ENCODE measurements at places on chromosomes 6 and 20.

- H3K27ac ChIP-seq = no peak overlapping the region
- H3K4me3 ChIP-seq = no peak overlapping the region
- DNase-seq = no peak
- no peaks in the 10 kb centered on the region for H3K27me3 ChIP-seq
Observed at GRCh38 chr6:13953061-13953705, 28.4 kb downstream of the RNF182 start.

GRCh38 chr6:93104195-93104817, 315.1 kb downstream of the EPHA7 start:
- no peaks in the 10 kb centered on the region for H3K36me3 ChIP-seq
- no peak overlapping the region for H3K27ac ChIP-seq
- no peaks in the 10 kb centered on the region for H3K4me1 ChIP-seq
- H3K4me3 ChIP-seq = no peak overlapping the region
- DNase-seq = no peak

DNA sequence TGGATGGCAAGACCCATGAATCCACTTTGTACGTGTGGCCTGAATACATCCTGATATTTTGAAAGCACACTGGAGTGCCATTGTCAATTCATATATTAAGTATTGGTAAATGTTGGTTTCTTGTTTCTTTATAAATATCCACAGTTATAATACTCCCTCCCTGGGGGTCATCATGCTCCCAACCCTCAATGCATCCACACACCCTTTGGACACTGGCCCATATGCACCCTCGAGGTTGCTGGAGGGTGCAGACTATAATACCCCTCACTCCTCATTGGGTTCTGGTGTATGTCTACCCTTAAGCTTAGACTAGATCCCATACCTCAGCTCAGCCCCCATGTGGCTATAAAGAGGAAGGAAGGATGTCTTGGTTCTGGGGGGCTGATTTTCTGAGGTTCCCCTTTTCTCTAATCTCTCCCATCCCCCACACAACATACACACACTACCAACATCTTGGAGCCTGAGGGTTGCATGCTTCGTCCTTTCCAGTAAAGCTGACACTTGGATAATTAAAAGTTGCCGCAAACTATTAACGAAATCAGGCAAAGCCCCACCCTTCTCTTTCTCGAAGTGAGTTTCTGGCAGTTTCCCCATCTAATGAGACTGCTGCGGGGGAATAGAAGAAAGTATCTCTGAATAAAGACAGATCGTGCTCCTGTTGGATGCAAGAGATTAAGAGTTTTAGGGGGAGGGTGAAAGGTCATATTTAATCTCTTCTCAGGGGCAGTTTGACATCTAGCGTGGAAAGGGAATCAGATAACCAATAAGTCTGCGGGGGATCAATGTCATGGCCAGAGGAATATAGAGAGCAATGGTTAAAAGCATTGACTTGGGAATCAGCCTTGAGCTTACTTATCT, 7.4 kb downstream of the PIM1 start:
- H3K36me3 ChIP-seq = peaks cover 11% of the 10 kb centered on the region
- H3K27ac ChIP-seq = no peak overlapping the region
- H3K4me3 ChIP-seq = no peak overlapping the region
- DNase-seq = no peak
- no peaks in the 10 kb centered on the region for H3K4me1 ChIP-seq

DNA sequence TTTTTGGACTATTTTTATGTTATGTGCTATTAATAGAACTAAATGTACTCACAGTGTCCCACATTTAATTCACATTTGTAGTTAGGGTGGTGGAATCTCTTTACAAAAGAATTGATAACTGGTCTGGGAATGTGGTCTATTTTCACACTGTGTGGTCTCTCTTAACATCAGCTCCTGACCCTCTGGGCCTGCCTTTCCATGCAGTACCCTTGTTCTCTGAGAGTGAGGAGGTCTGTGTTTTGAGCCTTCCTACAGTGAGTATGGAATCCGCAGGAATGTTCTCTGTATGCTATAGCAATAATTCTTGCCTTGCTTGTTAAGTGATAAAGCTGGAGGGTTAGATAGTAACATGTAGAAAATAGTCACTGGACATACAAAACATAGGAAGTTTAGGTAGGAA, 717.3 kb upstream of the POU3F2 start:
- no peaks in the 10 kb centered on the region for H3K27me3 ChIP-seq
- no peak overlapping the region for H3K4me3 ChIP-seq
- no peaks in the 10 kb centered on the region for H3K4me1 ChIP-seq
- H3K36me3 ChIP-seq = no peaks in the 10 kb centered on the region
- DNase-seq = no peak

- no peaks in the 10 kb centered on the region for H3K36me3 ChIP-seq
- no peak for DNase-seq
- no peaks in the 10 kb centered on the region for H3K4me1 ChIP-seq
- H3K27me3 ChIP-seq = no peaks in the 10 kb centered on the region
- H3K27ac ChIP-seq = no peak overlapping the region
Observed at GRCh38 chr6:157717340-157717748, 105.7 kb upstream of the SNX9 start.

DNA sequence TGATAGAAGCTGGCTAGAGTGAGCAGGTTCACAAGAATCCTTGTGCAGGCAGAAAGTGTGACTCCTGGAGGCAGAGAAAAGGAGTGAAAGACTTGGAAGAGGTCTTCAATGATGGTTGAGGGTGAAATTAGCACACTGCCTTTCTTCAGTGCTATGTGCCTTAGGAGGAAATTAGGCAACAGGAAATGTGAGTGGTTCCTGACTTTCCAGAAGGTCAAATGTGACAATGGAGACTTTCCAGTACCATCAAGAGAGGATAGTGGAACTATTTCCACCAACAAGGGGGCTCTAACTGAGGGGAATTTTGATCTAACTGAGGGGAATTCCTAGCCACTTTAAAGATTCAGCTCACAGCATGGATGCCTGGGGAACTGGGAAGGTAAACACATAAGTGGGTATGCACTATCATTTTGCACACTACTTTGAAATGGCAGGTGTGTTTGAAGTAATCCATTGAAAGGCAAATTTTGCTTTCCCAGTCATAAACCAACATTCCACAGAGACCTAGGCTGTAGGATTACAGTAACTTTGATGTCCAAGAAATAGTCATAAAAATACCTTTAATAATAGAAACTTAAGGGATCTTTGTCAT, 90.0 kb downstream of the PERP start:
- no peaks in the 10 kb centered on the region for H3K36me3 ChIP-seq
- no peaks in the 10 kb centered on the region for H3K27me3 ChIP-seq
- no peak overlapping the region for H3K27ac ChIP-seq
- H3K4me3 ChIP-seq = no peak overlapping the region
- no peaks in the 10 kb centered on the region for H3K4me1 ChIP-seq

DNA sequence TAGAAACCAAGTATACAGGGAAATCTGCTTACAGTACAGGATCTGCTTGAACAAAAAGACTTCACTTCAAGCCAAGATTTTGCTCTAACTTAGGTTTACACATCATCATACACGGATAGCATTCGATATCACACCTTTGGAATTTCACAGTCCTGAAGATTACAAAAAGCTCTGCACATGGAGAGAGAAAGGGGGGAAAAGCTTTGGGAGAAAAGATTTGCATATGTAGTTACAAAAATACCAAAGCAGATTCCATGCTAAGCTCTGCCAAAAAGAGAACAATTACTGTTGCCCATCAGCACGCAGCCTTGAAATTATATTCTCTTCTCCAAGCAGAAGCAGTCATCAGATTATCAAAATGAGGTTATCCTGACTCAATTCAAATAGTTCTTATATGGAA, 62.0 kb downstream of the HIVEP2 start:
- no peak for DNase-seq
- no peaks in the 10 kb centered on the region for H3K36me3 ChIP-seq
- no peak overlapping the region for H3K4me3 ChIP-seq

GRCh38 chr6:41955412-41955811, 13.8 kb upstream of the CCND3 start:
- H3K4me1 ChIP-seq = no peaks in the 10 kb centered on the region
- no peak overlapping the region for H3K27ac ChIP-seq
- DNase-seq = no peak
- H3K36me3 ChIP-seq = no peaks in the 10 kb centered on the region
- no peak overlapping the region for H3K4me3 ChIP-seq

DNA sequence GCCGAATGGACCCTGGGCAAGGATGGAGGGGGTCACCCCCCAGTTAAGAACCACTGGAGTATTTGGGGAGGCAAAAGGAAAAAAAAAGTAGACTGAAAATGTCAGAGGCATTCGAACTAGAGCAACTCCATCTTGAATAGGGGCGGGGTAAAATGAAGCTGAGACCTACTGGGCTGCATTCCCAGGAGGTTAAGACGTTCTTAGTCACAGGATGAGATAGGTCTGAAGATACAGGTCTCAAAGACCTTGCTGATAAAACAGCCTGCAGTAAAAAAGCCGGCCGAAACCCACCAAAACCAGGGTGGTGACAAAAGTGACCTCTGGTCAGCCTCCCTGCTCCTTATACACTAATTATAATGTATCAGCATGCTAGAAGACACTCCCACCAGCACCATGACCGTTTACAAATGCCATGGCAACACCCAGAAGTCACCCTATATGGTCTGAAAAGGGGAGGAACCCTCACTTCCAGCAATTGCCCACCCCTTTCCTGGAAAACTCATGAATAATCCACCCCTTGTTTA, 70.4 kb upstream of the KCNG1 start:
- no peaks in the 10 kb centered on the region for H3K36me3 ChIP-seq
- H3K27ac ChIP-seq = no peak overlapping the region
- no peak for DNase-seq
- H3K4me3 ChIP-seq = no peak overlapping the region
- H3K4me1 ChIP-seq = no peaks in the 10 kb centered on the region

DNA sequence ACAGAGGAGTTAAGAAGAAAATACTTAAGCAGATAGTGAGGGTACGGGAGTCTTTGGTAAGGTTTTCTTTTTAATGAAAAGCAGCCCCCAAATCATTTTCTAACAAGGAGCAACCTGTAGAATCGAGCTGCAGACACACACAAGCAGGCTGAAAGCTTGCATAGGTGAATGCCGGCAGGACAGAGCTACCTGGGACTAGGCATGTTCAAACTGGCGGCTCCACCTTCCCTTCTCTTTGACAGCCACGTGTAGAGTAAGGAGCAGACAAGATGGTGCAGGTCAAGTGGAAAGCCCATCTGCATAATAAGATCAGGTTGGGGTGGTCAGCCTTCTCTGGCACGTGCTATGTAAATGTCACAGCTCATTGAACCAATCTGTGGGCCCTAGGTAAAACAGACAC, 1292.4 kb downstream of the EPHA7 start:
- no peaks in the 10 kb centered on the region for H3K27me3 ChIP-seq
- no peak overlapping the region for H3K4me3 ChIP-seq
- no peaks in the 10 kb centered on the region for H3K4me1 ChIP-seq
- DNase-seq = no peak
- H3K36me3 ChIP-seq = no peaks in the 10 kb centered on the region

DNA sequence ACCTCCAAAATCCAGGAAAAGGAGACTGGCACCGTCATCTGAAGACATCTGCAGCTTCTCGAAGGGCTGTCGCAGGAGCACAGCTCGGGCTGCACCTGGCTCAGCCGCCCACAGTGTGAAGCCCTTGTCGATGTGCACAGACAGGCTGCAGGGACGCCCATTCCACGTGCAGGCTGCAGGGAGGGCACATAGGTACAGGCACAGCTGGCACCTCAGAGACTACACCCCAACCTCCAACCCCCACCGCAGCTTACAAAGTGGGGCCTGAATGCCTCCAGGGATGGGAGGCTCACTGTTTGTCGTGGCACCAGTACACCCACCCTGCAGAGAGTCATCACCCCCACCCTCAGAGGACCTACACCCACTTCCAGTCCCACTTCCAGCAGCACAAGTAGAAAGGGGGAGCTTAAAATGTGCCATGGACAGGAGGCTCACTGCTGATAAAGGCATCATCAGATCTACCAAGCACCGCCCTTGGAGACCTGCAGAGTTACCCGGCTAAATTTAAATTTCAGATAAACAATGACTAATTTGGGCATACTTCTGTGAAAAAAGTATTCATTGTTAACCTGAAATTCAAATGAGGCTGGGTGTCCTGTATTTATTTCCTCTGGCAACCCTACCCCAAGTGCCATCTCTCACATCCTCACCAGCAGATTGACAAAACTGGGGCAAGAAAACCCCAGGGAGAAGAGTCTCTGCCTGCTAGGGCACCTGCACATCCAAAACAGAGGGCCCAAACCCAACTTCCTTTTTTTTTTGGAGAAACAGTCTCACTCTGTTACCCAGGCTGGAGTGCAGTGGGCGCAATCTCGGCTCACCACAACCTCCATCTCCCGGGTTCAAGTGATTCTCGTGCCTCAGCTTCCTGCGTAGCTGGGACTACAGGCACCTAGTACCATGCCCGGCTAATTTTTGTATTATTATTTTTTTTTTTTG, 7.7 kb upstream of the CDK5RAP1 start:
- no peak overlapping the region for H3K4me3 ChIP-seq
- no peaks in the 10 kb centered on the region for H3K36me3 ChIP-seq
- H3K27me3 ChIP-seq = no peaks in the 10 kb centered on the region
- no peak overlapping the region for H3K27ac ChIP-seq

- DNase-seq = no peak
- H3K27me3 ChIP-seq = no peaks in the 10 kb centered on the region
- H3K27ac ChIP-seq = no peak overlapping the region
Observed at GRCh38 chr6:46099952-46100351, 29.8 kb upstream of the ENPP4 start.

DNA sequence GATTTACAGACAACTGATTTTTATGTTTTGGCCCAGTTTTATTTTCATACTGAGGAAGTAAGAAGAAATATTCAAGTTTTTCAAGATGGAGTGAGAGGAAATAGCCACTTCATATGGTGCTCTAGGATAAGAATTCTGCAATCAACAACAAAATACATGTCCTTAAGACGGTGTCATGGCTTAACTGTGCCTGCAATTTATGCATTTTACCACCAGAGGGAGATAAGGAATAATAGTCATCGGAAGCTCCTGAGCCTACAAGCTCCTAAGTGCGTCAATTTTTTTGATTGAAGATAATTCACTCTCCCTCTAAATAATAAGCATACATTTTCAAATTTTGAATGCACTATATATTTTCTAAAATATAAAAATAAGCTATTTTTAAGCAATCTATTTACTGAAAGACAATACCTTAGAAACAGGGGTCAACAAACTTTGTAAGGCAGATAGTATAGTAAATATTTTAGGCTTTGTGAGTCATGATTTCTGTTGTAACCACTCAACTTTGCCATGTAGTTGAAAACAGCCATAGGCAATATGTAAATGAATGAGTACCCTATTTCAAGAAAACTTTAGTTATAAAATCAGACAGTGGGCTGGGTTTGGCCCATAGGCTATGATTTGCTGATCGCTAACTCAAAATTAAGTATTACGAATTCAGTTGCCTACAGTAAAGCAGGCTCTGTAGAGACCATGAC, 230.9 kb upstream of the DTNBP1 start:
- no peaks in the 10 kb centered on the region for H3K36me3 ChIP-seq
- H3K4me1 ChIP-seq = no peaks in the 10 kb centered on the region
- DNase-seq = no peak
- H3K27ac ChIP-seq = no peak overlapping the region

GRCh38 chr6:14759976-14760672, 485.7 kb upstream of the JARID2 start:
- H3K4me1 ChIP-seq = peaks cover 3% of the 10 kb centered on the region
- no peak for DNase-seq
- H3K27ac ChIP-seq = peak overlapping the region; percentile 70
- H3K27me3 ChIP-seq = no peaks in the 10 kb centered on the region
- H3K4me3 ChIP-seq = no peak overlapping the region

Data from right lobe of liver (tissue), 6 donors.